Muscle of arm (tissue), 14 donors: ENCODE measurements at places on chromosomes 1 and 21.

GRCh38 chr1:62299426-62300200 is 19.6 kb downstream of the KANK4 start:
- DNase-seq = peak; percentile 43

DNA sequence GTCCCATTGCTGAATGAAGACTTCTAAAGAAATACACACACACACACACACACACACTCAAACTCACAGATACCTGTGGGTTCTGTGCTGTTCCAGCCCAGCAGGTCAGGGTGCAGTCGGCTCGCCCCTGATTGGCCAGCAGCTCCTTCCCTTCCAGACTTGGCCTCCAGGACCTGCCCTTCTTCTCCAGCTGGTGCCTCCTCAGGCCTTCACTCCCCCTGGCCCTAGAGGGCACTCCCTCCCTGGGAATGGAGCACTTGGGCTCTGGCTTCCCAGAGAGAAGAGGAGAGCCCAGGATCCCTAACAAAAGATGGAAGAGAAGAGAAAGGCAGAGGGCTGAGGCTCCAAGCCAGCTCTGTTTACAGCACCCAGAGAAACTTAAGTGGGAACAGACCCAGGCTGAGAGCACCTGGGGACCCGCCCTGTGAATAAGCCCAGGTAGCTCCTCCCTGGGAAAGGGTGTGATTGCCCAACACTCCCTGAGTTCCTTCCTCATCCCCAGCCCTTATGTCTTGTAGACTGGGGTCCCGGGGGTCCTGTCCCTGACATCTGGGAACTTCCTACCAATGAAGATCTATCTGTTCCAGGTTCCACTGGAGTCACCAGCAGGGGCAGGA is at the start of gene PGLYRP3:
Gene PGLYRP3 (minus strand): TSS at position 383 of the 617 bp plus-strand sequence. CDS start 2,287 bp downstream, outside the sequence.
- no peak for DNase-seq

- no peak for DNase-seq
These were observed 49.5 kb downstream of the CHML start for GRCh38 chr1:241590719-241591118.

DNA sequence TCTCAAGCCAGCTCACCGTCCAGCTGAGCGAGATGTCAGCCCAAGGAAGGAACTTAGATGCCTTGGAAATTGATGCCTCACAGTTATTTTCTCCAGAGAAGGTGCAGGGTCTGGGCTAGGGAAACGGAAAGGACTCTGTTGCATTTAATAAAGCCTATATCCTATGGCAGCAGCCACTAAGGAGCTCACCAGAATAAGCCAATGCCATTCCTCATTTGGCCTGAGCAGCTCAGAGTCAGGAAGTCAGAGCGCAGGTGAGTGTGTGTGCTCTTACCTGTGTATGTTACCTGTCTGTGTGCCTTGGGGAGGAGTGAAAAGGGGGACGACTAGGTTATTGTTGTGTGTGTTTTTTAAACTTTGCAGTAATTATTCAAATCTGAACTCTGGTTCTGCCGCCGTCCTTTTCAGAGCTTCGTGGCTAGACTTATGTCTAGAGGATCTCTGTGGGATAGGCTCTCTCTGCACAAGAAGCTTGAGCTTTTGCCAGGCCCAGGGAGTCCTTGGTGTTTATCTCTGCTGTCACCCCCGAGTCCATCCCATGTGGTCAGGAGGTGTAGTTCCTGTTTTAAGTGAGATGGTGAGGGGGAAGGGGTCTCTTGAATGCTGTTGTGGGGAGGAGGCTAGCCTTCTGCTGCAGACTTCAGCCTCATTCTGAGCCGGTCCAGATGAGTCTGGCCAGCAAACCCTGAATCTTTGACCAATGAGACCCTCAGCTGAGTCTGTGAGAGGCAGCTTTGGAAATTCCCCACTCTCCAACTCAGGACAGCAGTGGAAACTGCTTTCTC is 2.4 kb downstream of the TMCC2 start:
- DNase-seq = no peak

- no peak for DNase-seq
These were observed 186.8 kb downstream of the SMYD3 start for GRCh38 chr1:246320286-246320685.

GRCh38 chr1:150560011-150560438 is 10.8 kb downstream of the ADAMTSL4 start:
- DNase-seq = peak; percentile 70
